ENCODE measurements at places on chromosomes 7 and 10. TPM values are rescaled to one million over a fixed set of nuclear protein-coding genes. Genes with fewer than 3 reads are reported as not detected.

The C7orf25 gene
- 0.96 TPM for polyA plus RNA-seq

DNA sequence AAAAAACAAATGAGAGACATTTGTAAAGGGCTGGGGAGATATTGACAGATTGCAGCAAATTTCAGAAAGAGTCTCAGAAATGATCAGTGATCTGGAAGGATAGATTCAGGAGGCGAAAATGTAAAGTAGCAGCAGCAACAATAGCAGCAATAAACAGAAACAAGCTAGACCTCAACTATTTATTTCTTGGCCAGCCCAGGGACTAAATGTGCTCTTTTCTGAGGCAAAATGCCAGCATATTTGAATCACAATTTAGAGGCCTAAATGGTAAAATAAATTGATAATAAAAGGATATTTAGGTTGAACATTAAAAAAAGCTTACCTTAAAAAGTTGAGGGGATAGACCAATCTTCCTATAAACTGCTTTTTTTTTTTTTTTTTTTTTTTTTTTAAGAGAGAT is 134.6 kb upstream of the ITGB1 start:
- no peak for DNase-seq

GRCh38 chr10:32237644-32238345 is 109.2 kb downstream of the EPC1 start:
- DNase-seq, result no peak

- DNase-seq, result no peak
Measured at GRCh38 chr7:95316588-95316987, 7.7 kb downstream of the PON1 start.

GRCh38 chr7:15680446-15680845 is 6.0 kb downstream of the MEOX2 start:
- no peak for DNase-seq
